ENCODE measurements at places on chromosomes 2 and 18.

GRCh38 chr2:39663187-39663930 is 2.4 kb upstream of the TMEM178A start:
- DNase-seq, result no peak

- no peak for DNase-seq
Observed at GRCh38 chr2:109174214-109174613, 45.2 kb downstream of the SH3RF3 start.

DNA sequence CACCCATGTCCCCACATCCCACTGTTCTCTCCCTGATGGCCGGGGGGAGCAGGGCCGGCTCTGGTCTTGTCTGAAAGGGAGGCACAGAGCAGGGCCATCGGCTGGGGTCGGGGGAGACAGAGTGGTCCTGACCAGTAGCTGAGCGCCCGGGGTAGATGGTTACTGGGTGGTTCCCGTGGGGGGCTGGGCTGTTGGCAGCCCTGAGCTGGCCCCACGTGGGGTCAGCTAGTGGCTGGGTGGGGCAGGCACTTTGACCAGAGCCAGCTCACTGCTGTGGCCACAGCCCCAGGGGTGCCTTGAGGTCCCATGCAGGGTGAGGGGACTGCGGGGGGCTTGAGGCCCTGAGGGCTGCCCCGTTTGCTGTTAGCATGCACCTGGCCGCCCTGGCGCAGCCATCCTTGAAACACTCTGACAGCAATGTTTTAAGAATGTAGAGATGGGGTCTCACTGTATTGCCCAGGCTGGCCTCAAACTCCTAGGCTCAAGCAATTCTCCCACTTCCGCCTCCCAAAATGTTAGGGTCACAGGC is 12.3 kb upstream of the NEU4 start:
- no peak for DNase-seq

GRCh38 chr18:456361-457139 is 44.0 kb downstream of the COLEC12 start:
- DNase-seq, result peak; percentile 9

- DNase-seq, result peak; percentile 54
Observed at GRCh38 chr2:5668682-5669250, 23.4 kb upstream of the SOX11 start.

DNA sequence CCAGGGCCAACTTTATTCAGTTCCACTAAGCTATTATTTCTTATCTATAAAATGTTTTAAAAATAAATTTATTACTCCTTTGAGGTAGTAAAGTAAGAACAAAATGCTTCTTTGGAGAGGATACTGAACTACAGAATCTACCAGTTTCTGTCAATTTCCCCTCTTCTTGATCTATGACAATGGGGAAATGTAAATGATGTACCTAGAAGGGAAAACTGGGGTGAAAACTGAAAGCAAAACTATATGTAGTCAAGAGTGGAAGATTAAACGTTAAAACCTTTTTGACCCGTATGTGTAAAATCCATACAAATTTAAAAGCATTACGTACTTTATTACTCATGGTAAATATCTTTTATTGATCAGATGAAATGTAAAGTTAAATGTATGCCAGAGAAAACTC is 1287.8 kb upstream of the TMEFF2 start:
- DNase-seq, result no peak
